Activated T-helper 17 cell treated with anti-CD3 and anti-CD28 coated beads, Interleukin-2, amount 50 U/mL, for 72 hours (primary cell): ENCODE measurements at places on chromosomes 5 and 9. TPM values are rescaled to one million over a fixed set of nuclear protein-coding genes. Genes with fewer than 3 reads are reported as not detected.

DNA sequence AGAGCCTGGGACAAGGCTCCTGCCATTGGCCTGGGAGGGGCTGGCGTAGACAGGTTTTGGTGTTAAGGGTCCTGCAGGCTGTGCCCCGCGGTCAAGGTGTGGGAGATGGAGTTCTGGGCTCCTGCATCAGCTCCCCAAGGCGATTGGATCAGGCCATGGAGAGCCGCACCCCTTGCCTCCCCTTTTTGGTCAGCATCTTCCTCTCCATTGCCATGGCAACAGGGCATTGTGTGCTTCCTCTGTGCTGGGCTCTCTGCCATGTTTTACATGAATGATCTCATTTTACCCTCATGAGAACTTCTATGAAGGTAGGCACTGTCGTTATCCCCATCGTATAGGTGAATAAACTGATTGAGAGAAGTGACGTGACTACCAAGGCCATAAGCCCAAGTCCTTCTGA, 344.3 kb upstream of the CLINT1 start:
- no peaks in the 10 kb centered on the region for H3K36me3 ChIP-seq
- H3K4me1 ChIP-seq = no peaks in the 10 kb centered on the region
- no peak for ATAC-seq
- H3K27me3 ChIP-seq = peaks cover 5% of the 10 kb centered on the region
- H3K27ac ChIP-seq = no peak overlapping the region

DNA sequence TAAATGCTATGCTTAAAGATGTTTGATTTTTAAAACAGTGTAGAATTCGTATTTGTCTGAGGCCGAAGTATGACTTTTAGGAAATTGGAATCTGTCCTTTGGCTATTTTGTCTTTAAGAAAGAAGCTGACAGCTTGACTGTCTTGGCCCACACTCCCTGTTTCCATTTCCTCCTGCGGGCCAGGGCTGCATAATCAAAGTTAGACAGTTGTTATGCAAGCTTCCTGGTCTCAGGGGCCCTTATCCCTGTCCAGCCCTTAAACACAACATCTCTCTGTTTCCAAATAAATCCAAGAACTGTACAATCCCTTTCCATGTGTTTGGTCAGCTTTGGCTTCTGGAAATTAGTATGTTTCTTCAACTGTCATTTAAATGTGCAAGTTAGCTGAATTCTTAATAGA, 54.6 kb upstream of the ECM2 start:
- H3K4me1 ChIP-seq = peaks cover 4% of the 10 kb centered on the region
- ATAC-seq = no peak

ADAMTS2 gene
- total RNA-seq = not detected

DNA sequence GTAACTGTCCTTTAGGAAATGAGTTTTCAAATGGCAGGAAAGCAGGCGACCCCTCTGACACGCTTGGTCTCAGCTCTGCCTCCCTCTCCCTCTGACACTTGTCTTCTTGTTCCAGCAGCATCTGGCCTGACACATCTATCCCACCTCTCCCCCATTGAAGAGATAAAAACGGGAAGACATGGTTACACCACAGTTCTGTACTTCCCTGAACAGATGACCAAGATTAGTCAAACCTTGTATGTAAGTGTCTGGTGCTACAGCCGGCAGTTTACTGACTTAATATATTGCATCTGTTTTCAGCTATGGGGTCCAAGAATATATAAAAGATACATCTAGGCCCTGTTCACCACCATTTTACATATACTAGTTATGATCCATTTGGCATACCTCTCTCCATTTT, 29.6 kb upstream of the MLLT3 start:
- H3K27ac ChIP-seq = no peak overlapping the region
- no peaks in the 10 kb centered on the region for H3K4me1 ChIP-seq
- no peak for ATAC-seq
- H3K36me3 ChIP-seq = no peaks in the 10 kb centered on the region
- H3K27me3 ChIP-seq = peaks cover 4% of the 10 kb centered on the region

DNA sequence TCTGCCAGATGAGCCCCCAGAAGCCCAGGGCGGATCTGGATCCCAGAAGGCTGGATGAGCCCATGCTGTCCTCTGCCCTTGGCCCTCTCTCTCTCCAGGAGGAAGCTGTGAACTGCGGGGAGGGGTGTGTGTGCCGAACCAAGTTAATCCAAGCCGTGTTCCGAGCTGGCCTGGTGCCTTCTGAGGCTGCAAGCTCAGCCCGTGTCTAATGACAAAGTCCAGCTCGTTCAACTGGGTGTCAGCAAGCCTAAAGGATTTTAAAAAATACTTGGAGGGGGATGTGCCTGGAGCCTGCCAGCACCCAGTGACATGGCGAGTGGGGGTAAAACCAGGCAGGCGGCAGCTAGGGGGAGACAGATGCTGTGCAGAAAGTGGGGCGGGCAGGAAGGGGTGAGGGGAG, 8.0 kb downstream of the STC2 start:
- H3K36me3 ChIP-seq = peaks cover 12% of the 10 kb centered on the region
- H3K27me3 ChIP-seq = peaks cover 64% of the 10 kb centered on the region
- H3K27ac ChIP-seq = no peak overlapping the region
- no peak overlapping the region for H3K4me3 ChIP-seq
- ATAC-seq = no peak

TRUB2 gene
- total RNA-seq = 22.6 TPM

DNA sequence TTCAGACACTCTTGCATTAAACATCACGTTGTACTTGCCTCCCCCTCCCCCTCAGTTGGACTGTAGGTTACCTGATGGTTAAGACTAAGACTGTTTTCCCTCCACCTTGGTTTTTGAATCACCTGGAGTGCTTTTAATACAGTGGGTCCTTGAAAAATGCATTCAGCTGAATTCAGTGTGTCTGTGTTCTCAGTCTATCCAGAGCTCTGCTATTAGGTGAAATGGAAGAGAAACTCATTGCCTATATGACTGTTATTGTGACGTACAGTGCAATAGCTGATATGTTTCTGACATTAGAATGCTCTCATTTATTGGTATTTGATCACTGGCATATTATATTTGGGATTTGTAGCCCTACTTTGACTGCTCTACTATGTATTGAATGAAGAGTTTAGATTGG, 108.5 kb downstream of the F2RL2 start:
- peaks cover 8% of the 10 kb centered on the region for H3K4me1 ChIP-seq
- no peak overlapping the region for H3K4me3 ChIP-seq
- H3K36me3 ChIP-seq = peaks cover 13% of the 10 kb centered on the region
- H3K27ac ChIP-seq = peak overlapping the region; percentile 29
- no peaks in the 10 kb centered on the region for H3K27me3 ChIP-seq
- ATAC-seq = no peak

DNA sequence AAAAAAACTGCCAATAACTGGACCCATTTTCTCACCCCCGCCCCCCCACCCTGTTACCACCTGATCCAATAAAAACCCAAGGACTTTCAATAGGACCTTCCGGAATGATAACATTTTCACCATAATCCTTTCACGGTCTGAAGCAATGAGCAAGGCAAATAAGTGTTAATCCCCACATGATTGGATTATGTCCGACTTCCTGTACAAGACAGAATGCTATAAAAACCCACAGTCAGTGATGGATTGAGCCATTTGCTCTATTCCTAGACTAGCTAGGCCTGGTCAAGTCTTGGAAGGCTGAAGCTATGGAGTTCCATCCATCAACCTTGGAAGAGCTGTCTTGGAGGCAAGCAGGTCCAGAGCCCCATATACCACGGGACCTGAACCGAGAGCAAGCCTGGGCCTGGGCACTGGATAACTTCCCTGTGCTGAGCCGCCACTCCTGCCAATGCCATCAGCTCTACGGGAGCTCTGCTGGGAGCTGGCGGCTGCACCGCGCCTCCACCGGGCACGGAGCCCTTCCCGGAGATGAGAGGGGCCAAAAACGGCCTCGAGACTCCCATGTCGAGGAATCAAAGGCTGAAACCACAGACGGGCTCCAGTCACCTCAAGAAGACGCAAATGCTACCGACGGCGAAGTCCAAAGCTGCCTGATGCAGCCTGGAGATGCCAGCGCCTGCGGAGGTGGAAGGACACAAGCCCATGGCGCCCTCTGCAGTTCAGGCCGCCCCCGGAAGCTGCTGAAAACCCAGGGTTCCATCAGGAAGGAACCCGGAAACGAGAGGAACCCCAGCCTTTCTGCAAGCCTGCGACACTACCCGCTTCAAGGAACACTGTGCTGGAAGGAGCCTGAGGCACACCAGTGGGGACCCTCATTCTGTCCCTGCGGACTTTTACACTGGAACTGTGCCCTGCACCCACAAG, 69.2 kb downstream of the ANXA2R start:
- H3K27me3 ChIP-seq = no peaks in the 10 kb centered on the region
- no peaks in the 10 kb centered on the region for H3K4me1 ChIP-seq
- no peak for ATAC-seq
- no peak overlapping the region for H3K27ac ChIP-seq
- no peak overlapping the region for H3K4me3 ChIP-seq

- ATAC-seq = no peak
- no peaks in the 10 kb centered on the region for H3K36me3 ChIP-seq
- H3K4me1 ChIP-seq = no peaks in the 10 kb centered on the region
- no peak overlapping the region for H3K27ac ChIP-seq
- H3K27me3 ChIP-seq = no peaks in the 10 kb centered on the region
Observed at GRCh38 chr5:60163762-60164161, 270.2 kb upstream of the PDE4D start.

MRPS30 gene
- 53.8 TPM for total RNA-seq

GRCh38 chr9:120431268-120431667, 148.7 kb downstream of the CDK5RAP2 start:
- peaks cover 5% of the 10 kb centered on the region for H3K4me1 ChIP-seq
- H3K27ac ChIP-seq = no peak overlapping the region
- no peak overlapping the region for H3K4me3 ChIP-seq
- no peaks in the 10 kb centered on the region for H3K27me3 ChIP-seq
- H3K36me3 ChIP-seq = peaks cover 64% of the 10 kb centered on the region

- H3K4me1 ChIP-seq = no peaks in the 10 kb centered on the region
- H3K27ac ChIP-seq = no peak overlapping the region
- ATAC-seq = no peak
- H3K4me3 ChIP-seq = no peak overlapping the region
- H3K27me3 ChIP-seq = peaks cover 19% of the 10 kb centered on the region
Observed at GRCh38 chr5:1409381-1410110, 35.7 kb downstream of the SLC6A3 start.

- no peaks in the 10 kb centered on the region for H3K36me3 ChIP-seq
- H3K4me3 ChIP-seq = no peak overlapping the region
- ATAC-seq = no peak
- no peak overlapping the region for H3K27ac ChIP-seq
Observed at GRCh38 chr9:92008041-92008440, 58.0 kb upstream of the ROR2 start.

PCDHB9 gene
- total RNA-seq = not detected

- no peak overlapping the region for H3K27ac ChIP-seq
- H3K4me1 ChIP-seq = no peaks in the 10 kb centered on the region
- peaks cover 5% of the 10 kb centered on the region for H3K27me3 ChIP-seq
- no peaks in the 10 kb centered on the region for H3K36me3 ChIP-seq
Observed at GRCh38 chr9:110877374-110877773, 160.9 kb downstream of the LPAR1 start.

- peaks cover 38% of the 10 kb centered on the region for H3K4me1 ChIP-seq
- H3K27me3 ChIP-seq = no peaks in the 10 kb centered on the region
- peaks cover 82% of the 10 kb centered on the region for H3K36me3 ChIP-seq
Observed at GRCh38 chr5:172113036-172113435, 75.0 kb downstream of the STK10 start.

DNA sequence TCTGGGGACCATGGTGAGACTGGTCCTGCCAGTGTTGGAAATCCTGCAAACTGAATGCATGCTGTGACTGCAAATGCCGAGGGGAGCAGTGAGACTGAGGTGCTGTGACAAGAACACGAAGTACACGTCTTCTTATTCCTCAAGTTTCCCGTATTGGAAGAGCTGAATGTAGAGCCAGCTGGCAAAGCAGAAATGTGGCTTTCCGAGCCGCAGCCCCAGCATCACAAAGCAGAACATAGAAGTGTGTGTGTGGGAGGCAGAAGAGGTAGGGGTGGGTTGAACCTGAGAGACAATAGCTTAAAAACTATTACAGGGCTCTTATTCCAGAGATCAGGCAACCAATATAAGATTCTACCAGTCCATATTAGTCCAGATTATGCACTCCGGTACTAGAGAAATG, 98.8 kb downstream of the CARTPT start:
- H3K27ac ChIP-seq = no peak overlapping the region
- ATAC-seq = no peak
- no peaks in the 10 kb centered on the region for H3K4me1 ChIP-seq
- H3K36me3 ChIP-seq = no peaks in the 10 kb centered on the region
- H3K27me3 ChIP-seq = peaks cover 14% of the 10 kb centered on the region

PIK3R1 gene
- total RNA-seq = 47.5 TPM

DNA sequence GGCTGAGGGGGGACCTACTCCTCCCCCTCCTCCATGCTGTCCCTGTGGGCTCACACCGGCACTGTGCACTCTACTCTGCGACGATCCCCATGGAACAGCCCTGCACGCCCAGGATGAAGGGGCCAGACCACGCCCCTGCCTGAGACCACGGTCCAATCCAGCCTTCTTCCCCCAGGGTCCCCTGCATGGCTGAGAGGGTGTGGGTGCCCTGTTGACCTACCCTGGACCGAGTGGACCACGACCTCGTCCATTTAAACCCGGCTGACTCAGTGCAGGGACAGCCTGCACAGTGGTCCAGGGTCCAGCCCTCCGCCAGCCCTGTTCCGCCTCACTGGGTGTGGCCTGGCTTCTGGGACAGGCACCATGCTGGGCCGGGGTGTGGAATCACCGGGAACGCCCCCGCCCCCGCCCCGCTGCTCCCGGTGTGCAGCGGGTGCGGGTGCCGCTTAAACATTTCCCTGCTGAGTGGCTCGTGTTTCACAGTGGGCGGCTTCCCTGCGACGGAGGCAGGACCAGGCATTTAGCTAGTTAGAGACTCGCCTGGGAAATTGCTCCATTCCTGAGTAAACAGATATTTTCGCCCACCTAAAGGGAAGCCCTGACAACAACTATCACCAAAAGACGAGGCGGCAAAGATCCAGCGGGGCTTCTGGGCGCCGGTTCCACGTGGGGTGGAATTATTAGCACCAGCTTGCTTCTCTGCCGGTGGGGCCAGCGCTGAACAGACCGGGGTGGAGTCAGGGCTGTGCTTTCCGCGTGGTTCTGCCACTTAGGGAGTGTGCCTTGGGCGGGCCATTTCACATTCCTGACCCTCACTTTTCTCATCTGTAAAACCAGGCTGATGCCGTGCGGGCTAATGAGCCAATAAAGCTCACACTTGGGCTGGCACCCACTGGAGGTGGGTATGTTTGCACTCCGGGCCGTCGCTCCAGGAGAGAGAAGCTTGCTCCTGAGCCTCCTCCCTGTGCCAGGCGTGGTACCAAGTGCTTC, 22.6 kb downstream of the DBH start:
- no peaks in the 10 kb centered on the region for H3K4me1 ChIP-seq
- peak overlapping the region; percentile 19 for H3K4me3 ChIP-seq
- H3K36me3 ChIP-seq = no peaks in the 10 kb centered on the region
- no peak overlapping the region for H3K27ac ChIP-seq
- peak; percentile 62 for ATAC-seq

DDX4 gene
- total RNA-seq = 0.26 TPM

HDHD3 gene
- 19.4 TPM for total RNA-seq
